ENCODE measurements at places on chromosomes 5 and 9.

GRCh38 chr5:3392306-3392939 lies 203.2 kb upstream of the IRX1 start:
- no peak for DNase-seq

DNA sequence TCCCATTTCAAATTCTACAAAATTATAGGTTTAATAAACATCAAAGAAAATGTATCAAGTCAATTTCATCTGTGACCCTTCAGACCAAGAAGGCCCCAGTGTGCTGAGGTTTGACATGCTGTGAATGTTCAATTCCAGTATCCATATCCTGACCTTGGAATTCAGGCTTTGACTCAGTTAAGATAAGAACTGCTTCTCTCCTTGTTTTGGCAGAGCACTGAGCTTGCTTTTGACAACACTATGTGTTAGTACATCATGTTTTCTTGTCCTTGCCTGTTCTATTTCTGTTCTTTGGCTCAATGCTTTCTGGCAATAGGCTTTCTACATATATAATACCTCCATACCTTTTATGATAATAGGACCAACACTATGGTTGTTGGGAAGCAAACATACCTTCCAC lies 105.6 kb downstream of the PLCXD3 start:
- DNase-seq: no peak

- no peak for DNase-seq
Observed at GRCh38 chr9:133980864-133981588, 11.1 kb downstream of the VAV2 start.

- no peak for DNase-seq
Observed at GRCh38 chr9:131056781-131057506, 39.4 kb upstream of the AIF1L start.

GRCh38 chr5:127089191-127089590 lies 15.9 kb upstream of the C5orf63 start:
- DNase-seq: no peak
